NCI-H1436 treated with DMSO at 0.1 percent for 48 hours (cell line): ENCODE measurements at places on chromosomes 13 and 19.

DNA sequence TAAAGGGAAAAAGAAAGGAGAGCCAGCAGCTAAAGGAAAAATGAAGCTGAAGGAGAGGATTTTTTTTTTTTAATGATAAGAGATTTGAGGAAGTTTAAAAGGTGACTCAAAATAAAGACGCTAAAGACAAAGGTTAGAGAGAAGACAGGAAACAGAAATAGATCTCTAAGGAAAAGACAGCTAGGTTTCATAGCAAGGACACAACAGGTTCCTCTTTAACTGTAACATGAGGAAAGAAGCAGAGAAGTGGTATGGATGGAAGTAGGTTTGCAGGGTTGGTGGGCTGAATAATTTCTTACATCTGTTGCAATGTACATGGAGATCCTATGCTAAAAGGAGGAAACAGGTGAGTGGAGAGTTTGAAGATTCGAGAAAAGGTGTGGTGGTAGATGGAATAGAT is 107.5 kb downstream of the MYCBP2 start:
- no peak for DNase-seq

DNA sequence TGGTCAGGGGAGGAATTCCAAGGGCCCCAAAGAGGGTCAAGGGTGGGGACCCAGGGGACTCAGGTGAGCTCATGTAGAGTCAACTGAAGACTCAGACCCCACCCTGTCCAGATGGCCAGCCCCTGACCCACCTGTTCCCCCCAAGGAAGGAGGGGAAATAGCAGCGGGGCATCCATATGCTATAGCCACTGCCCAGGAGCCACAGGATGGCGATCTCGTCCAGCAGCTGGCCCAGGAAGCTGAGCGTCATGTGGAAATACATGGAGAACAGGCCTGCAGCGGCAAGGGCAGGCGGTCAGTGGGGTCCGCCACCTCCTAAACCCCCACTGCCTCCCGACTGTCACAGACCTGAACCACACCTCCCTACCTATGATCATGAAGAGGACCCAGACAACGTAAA is 21.4 kb downstream of the ACER1 start:
- no peak for DNase-seq

DNA sequence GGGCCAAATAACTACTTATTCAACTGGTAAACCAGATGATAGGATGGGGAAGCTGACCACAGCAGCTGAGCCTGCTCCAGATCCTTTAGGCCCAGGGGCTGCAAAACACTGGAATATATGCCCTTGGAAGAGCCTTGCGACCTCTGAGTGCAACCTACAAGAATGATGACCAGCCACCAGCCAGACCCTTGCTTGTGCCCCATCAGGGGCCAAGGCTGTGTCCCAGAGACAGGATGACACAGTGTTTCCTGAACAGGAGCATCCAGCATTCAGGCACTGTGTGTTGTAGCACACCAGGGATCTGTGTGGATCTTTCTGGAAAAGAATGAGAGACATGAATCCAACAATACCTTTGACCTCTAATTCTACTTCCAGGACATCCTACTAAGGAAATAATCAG is 14.5 kb downstream of the GJA3 start:
- no peak for DNase-seq

- no peak for DNase-seq
Measured at GRCh38 chr13:37023871-37024270, 23.3 kb downstream of the EXOSC8 start.

DNA sequence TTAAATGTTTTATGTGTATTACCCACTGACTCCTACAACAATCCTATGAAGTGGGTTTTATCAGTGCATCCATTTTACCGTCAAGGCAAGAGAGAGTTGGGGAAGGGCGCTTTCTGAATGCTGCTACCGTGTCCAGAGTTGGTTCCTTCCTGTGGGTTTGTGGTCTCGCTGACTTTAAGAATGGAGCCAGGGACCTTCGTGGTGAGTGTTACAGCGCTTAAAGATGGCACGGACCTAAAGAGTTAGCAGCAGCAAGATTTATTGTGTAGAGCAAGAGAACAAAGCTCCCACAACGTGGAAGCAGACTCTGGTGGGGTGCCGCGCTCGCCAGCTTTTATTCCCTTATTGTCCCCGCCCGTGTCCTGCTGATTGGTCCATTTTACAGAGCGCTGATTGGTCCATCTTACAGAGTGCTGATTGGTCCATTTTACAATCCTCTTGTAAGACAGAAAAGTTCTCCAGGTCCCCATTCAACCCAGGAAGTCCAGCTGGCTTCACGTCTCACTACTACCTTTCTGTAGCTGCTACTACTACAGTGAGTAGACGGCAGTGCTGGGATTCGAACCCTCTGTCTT is 6.1 kb downstream of the OSCAR start:
- DNase-seq = no peak

DNA sequence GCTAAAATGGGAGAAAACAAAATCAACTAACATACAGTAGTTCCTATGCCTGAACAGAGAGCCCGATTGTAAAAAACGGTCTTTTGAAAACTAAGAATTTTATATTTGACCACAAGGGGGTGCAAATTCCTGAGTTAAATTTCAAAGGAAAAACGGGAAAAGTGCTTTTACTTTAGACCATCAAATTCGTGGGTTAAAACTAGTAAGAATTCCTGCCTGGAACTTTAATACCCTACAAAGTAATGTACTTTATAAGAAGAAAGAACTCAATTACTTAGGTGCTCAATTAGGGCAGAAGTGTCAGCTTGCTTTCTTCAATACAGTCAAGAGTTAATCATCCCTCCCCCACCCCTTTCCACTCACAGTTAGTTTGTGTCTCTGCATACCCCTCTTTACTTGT is 69.8 kb downstream of the KCNRG start:
- no peak for DNase-seq

DNA sequence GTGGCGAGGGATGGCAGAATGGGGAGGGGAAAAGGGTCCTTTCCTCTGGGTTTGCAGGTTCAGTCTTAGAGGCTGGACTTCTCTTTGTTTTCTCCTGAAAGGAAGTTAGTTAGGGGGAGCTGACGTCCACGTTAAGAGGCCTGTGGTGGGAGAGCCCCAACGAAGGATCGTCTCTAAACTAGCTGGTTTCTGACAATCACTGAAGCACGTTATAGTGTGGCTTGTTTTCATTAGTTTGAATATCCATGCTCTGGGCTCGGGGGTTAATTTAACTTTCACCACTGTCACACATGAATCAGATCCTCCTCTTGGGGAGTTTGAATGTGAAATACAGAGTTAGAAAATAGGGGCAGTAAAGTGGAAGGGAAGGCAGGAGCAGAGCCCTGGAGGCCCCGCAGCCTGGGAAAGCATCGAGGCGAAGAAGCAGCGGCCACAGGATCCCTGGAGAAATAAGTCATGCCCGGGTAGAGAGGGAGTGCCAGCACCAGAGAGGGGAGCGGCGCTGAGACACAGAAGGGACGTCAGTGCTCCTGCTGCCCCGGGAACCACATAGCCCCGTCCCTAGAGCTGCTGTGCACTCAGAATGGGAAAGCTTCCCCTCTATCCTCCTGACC is 31.1 kb upstream of the AMER2 start:
- DNase-seq = no peak

DNA sequence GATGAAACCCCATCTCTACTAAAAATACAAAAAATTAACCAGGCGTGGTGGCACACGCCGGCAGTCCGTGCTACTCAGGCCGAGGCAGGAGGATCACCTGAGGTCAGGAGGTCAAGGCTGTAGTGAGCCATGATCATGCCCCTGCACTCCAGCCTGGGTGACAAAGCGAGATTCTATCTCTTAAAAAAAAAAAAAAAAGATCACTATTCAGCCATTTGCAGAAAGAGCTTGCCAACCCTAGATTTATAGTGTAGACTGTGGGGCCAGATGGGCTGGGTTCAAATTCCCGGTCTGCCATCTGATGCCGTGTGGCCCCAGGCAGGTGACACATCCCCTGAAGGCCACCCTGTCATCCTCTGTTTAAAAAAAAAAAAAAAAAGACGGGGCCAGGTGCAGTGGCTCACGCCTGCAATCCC is 28.9 kb downstream of the SMIM24 start:
- no peak for DNase-seq

DNA sequence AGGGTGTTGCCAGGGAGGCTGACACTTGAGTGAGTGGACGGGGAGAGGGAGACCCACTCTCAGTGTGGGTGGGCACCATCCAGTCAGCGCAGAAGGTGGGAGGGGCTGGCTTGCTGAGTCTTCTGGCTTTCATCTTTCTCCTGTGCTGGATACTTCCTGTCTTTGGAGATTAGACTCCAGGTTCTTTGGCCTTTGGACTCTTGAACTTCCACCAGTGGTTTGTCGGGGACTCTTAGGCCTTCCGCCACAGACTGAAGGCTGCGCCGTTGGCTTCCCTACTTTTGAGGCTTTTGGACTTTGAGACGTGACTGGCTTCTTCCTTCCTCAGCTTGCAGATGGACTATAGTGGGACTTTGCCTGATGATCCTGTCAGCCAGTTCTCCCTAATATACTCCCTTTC is 4.3 kb upstream of the LENG8 start:
- DNase-seq = no peak

- DNase-seq = no peak
Measured at GRCh38 chr19:1847684-1848398, 442 bp downstream of the REXO1 start.

GRCh38 chr13:53189162-53189561 is 160.5 kb downstream of the OLFM4 start:
- no peak for DNase-seq

DNA sequence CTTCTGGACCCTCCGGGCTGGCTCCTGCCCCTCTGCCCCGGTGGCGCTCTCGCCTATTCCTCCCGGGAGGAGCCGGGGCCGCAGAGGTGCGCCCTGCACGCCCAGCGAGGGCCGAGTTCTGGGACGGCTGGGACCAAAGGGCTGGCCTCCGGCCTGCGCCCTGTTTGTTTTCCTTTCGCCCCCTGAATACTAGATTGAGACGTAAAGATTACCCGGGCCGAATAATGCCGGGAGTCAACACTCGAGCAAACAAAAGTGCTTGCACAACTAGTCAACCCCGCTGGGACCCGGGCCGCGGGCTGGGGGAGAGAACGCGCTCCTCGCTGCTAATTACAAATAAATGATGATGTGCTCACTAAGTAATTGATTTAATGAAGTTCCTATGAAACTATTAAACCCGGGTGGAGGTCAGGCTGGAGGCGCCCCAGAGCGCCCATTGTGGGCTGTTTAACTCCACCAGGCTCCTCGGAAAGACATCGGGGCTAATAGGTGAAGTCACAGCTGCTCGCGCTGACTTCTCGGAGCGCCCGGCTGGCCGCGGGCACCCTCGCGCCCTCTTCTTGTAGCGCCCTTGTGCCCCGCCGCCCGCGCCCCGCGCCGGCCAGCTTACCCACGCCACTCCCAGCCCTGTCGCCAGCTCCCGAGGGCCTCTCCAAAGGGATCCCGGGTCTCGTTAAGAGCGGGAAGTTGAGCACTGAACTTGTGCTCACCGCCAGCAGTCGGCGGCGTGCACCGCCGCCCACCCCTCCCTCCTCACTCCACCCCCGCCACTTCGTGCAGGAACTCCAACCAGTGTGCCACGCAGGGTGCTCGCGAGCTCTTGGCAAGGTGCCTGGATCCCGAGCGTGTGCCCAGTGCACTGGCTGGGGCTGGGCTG is 14.9 kb downstream of the ZIC5 start:
- no peak for DNase-seq

DNA sequence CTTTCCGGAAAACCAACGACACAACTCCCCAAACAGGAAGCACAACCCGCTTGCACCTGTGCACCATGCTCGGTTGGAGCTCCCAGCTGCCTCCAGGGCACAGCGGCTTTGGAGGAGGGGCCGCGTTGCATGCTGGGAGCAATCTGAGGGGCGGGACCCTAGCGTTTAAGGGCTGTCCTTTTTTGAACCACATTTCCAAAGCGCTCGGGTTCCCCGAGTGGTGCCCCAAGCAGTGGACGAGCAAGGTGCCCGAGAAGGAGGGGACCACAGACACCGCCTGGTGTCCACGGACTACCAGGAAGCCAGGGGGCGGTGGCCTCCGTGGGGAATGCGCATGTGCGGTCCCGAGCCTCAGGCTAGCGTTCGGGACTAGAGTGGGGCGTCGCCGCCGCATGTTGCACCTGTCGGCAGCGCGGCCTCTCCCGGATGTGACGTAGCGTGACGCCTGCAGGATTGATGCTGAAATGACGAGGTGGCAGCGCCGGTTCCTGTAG is 11.9 kb upstream of the ZNF57 start:
- DNase-seq = no peak

DNA sequence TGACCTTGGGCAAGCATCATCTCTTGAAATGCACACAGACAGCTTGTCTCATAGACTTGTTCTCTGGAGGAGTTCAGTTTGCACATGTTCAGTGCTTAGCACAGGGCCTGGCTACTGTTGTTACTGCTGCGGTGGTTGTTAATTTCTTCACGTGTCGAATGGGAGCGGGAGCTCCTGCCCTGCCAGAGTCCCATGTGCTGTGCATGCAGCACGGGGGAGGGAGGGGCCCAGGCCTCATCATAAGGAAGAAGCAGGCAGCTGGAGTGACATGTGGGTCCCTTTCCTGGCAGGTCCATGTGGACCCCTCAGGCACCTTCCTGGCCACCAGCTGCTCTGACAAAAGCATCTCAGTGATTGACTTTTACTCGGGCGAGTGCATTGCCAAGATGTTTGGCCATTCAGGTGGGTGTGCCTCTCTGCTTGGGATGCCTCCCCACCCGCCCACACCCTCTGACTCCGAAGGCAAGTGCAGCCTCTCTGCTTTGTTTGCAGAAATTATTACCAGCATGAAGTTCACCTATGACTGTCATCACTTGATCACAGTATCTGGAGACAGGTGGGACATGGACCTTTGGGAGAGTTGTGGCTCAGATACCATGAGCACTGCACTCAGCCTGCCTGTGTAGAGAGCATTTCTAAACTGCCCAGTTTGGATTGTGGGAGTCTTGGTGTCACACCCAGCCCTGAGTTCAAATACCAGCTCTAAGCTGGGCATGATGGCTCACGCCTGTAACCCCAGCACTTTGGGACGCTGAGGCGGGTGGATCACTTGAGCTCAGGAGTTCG is 19.8 kb upstream of the OVOL3 start:
- no peak for DNase-seq

DNA sequence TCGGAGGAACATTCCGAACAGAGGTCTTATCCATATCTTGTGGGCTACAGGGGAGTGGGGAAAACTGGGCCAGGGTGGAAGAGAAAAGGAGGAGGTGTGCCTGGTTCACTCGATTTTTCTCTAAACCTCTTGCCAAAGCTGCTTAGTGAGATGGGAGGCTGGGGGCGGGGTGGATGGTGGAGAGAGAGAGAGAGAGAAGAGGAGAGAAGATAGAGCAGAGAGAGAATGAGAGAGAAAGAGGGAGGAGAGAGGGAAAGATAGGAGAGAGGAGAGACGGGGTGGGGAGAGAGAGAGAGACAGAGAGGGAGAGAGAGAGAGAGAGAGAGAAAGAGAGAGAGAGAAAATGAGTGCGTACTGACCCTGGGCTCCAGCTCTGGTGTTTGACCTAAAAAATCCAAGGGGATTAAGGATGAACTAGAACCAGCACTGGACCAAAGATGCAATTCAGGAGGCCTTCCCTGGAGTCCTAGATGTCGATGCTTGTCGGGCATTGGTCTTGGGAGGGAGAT is 14.1 kb downstream of the NOVA2 start:
- no peak for DNase-seq

GRCh38 chr19:36093146-36093662 is 17.7 kb upstream of the OVOL3 start:
- no peak for DNase-seq

GRCh38 chr19:8206147-8207087 is 2.8 kb upstream of the CERS4 start:
- no peak for DNase-seq

GRCh38 chr19:48630296-48631063 is 6.7 kb downstream of the DBP start:
- no peak for DNase-seq

GRCh38 chr19:57348136-57348535 is 2.9 kb upstream of the ZNF304 start:
- no peak for DNase-seq

- no peak for DNase-seq
Measured at GRCh38 chr13:71831716-71832115, 35.3 kb downstream of the DACH1 start.

- DNase-seq = no peak
Measured at GRCh38 chr13:102097708-102098107, 304.1 kb downstream of the FGF14 start.
